Brain (organoid and tissue), 16 donors: ENCODE measurements at places on chromosomes 11 and 22.

DNA sequence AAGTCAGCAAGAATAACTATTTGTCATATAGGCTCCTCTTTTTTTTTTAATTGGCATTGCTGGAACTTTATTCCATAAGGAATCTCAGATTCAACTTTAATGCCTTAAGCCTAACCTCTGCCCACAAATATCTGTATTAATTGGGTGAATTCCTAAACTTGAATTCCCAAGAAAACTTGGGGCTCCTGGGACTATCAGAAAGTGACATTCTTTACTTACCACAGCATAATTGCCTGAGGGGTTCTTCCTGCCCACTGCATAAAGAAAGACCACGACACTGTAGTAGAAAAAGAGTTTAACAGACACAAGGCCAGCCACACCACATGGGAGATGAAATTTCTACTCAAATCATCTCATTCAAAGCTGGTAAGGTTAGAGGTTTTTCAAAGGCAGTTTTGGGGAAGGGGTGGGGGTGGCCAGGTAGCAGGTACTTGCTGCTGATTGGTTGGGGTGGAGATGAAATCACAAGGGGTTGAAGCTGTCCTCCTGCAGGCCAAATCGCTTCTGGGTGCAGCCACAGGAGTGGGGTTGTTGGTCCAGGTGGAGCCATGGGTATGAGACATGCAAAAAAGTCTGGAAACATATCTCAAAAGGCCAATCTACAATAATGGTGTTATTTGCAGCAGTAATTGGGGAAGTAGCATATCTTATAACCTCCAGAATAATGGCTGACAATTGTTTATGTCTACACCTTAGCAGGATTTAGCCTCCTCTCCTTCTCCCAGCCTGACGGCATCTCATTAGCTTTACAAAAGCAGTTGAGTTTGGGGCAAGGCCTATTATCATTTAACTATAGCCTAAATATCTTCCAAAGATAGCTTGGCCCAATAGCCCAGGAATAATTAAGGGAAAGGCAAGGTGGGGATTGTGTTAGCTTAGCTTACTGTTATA lies 4.8 kb upstream of the NLRP10 start:
- DNase-seq, result no peak

- no peak for DNase-seq
These were observed 321.1 kb upstream of the PLET1 start for GRCh38 chr11:112581747-112582146.

- DNase-seq, result no peak
These were observed 1.5 kb upstream of the IL17REL start for GRCh38 chr22:50014053-50014501.

- DNase-seq, result no peak
These were observed 173.7 kb downstream of the ADAMTS15 start for GRCh38 chr11:130622141-130622542.

- DNase-seq, result no peak
These were observed 14.3 kb downstream of the CD44 start for GRCh38 chr11:35153280-35153679.

GRCh38 chr22:47474464-47474863 lies 712.0 kb downstream of the TBC1D22A start:
- no peak for DNase-seq

DNA sequence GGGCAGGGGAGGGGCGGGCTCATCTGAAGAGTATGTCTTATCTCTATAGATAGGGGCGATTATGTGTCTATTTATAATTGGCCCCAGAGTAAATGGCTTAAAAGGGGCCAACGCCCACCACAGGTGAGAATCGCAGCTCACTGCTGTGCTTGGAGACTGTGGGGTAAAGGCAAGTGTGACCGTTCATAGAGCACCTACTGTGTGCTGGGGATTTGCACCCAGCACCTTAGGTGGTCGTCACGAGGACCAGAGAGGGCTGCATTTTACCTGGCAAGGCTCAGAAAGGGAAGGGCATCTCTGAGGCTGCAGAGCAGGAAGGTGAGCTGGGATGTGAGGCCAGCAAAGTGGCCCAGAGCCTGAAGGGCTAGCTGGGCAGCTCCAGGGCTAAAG lies 13.7 kb upstream of the TCF20 start:
- DNase-seq, result no peak

DNA sequence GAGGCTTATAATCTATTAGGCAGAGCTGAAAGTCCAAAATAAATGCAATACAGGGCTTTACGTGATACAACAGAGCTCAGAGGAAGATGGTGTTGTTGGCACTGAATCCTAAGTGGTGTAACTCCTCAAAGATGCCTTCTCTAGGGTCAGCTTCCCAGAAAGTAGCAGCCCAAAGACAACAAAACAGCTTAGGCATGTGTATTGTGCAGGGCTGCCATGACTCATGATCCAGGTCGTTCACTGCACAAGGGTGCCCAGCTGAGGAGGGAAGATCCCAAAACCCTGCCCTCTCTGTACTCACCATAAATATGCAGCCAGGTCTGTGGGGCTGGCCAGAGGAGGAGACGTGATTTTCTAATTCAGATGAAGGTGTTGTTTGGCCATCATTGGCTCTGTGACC lies 59.4 kb upstream of the NNMT start:
- no peak for DNase-seq

DNA sequence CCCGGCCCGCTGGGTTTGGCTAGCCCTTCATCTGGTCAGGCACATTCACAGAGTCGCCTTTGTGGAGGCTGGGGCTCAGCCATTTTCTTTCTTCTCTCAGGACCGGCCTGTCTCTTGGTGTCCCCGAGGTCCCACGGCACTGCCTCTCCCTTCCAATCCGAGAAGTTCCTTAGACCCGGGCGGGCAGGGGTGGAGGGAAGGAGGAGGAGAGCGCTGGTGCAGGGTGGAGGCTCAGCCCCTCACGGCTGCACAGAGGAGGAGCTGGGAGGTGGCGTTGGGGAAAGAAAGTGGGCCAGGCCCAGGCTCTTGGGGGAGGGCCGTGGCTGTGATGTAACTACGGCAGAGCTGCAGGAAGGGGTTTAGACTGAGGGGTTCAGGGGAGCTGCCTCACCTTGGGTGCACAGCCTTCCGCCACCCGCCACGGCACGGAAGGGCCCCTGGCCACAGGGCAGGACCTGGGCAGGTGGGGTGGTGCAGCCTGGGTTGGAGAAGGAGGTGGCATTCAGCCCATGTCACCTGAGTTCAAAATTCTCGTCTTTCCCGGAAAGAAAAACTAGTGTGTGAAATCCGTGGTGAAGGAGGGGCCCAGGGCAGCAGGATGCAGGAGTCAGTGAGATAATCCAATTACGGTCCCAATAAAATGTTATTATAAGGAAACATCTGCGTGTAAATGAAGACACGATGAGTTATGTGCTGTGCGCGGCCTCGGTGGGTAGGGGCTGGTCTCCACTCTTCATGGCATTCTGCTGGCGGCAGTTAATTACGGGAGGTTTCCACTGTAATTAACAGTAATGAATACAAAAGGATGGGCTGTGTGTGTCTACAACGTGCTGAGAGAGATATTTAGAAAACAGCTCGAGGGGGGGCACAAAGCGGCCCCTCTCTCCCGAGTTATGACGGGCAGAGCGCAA lies 1.7 kb downstream of the BRSK2 start:
- peak; percentile 86 for DNase-seq

DNA sequence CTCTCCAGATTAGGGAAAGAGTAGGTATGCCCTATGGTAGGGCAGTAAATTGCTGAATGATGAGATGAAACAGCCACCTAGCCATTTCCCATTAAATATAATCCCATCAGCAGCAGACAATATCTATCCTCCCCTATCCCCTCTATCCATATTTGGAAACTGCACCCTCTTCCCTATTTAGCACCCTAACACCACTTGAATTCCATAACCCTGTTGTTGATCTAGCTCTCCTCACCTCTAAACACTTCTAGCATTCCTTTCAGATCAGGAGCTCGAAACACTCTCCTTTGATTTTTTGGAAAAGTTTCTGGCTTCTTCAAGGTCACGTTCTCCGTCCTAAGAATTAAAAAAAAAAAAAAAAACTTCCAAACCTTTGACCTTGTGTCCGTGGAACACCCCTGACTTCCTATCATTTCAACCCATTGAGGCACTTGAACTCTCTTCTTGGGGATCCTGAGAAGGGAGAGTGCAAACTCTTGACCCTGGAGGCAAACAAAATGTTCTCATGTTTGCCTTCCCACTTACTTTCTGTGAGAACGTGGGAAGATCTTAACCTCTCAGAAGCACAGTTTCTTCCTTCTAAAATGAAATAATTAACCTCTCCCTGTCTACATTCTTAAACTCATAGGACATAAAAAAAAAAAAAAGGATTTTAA lies 19.0 kb downstream of the TRIM5 start:
- no peak for DNase-seq

DNA sequence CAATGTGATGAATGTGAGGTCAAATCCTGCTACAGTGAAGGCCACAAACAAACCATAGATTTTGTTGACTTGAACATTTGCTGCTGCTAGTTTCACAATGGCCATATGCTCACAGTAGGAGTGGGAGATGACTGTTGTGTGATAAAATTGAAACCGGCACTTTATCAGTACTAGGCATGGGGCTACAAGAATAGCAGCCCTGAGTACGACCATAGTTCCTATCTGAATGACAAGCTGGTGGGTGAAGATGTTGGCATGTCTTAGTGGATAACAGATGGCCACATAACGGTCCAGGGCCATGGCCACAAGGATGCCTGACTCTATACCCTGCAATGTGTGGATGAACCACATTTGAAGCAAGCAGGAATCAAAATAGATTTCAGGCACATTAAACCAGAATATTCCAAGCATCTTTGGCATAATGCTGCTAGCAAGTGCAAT lies 2.8 kb downstream of the OR52A1 start:
- no peak for DNase-seq

DNA sequence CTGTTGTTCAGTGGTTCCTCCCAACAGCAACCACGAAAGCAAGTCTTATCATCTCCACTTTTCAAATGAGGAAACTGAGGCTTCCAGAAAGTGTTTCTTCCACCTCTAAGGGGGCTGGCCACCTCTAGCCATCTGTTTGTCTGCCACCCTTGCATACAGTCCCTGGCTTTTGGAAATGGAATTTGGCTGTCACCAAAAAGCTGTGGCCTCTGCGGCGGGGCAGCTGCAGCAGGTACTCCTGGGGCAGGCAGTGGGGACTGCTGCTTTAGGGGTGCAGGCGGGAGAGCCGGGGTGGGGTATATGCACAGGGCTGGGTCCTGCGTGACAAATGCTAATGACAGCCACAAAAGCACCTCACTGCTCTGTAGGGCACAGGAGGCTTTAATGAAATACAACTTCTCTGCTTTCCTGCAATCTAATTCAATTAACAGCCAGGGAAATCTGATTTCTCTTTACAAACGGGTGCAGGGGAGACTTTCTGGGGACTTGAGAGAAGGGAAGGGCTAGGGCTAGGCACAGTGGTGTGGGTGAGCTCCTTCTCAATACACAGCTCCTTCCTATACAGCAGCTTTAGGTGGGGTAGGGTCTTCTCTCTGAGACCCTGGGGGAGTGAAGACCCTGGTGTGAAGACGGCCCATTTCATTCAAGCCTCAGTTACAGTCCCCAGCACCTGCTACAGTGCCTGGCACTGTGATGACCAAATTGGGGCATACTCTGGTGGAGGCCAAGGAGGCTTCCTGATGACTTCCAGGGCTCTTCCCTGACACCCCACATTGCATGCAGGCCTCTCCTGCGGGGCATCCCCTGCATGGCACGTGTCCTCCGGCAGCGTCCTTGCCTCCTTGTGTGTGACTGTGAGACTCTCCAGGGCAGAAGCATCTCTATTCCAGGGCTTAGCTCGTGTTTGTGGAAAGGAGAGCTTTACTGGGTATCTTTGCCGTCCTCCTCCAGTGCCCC lies 161.6 kb downstream of the CEP164 start:
- DNase-seq, result no peak

GRCh38 chr11:108568195-108568858 lies 25.2 kb downstream of the EXPH5 start:
- DNase-seq, result no peak

GRCh38 chr11:544817-545166 lies 7.5 kb downstream of the LRRC56 start:
- no peak for DNase-seq

DNA sequence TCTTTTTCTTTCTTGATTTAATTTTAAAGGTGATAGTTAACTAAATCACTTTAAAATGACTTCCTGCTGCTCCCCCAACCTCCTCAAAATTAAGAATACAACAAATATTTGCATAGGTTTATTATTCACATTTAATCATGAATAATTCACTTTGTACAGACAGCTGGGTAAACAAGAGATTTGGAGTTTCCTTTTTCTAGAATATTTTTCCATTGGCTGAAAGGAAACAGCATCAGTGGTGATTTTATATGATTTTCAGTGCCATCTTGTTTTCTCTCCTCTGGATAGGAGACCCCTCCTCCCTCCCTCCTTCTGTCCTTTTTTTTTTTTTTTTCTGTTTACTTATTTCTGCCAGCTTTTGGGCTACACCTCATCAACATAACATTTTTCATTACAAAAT lies 60.5 kb downstream of the LIF start:
- no peak for DNase-seq

GRCh38 chr11:7250166-7250565 lies 1.5 kb upstream of the SYT9 start:
- DNase-seq, result no peak

DNA sequence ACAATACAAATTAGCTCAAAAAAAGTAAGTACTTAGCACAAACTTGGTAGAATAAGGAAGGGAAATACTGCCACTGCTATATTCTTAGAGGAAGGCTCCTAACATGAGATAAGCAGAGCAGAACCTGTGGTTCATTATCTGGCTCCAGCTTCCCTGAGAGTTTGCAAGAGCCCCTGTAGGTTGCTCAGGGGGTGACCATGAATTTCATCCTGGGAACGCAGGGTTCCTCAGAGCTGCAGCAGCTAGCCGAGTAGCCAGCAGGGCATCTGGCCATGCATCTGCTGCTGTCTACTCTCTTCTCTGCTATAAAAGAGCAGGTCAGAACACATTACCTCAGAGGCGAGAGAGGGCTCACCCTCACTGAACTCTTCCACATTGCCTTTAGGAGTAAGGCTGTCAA lies 67.3 kb downstream of the TRPC6 start:
- DNase-seq, result no peak

GRCh38 chr11:118364956-118365615 lies 5.7 kb downstream of the UBE4A start:
- DNase-seq, result peak; percentile 7

DNA sequence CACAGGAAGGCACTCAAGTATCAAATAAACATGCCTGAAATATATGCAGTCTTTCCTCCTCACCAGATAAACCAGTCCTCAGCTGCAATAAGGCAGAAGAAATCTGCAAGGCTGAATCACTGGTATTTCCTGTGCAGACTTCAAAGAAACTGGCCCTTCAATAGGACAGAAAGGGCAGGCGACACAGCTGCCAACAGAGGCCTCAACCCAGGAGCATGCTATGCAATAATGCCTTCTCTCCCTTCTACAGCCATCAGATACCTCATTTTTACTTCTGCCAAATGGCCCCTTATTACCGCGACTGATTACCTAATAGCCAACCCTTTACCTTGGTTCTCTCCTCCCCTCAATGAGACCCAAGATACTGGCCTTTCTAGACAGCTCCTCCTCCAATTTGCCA lies 8.0 kb downstream of the NUMA1 start:
- DNase-seq, result no peak

- DNase-seq, result no peak
These were observed 23.7 kb upstream of the CBX7 start for GRCh38 chr22:39176143-39176713.

DNA sequence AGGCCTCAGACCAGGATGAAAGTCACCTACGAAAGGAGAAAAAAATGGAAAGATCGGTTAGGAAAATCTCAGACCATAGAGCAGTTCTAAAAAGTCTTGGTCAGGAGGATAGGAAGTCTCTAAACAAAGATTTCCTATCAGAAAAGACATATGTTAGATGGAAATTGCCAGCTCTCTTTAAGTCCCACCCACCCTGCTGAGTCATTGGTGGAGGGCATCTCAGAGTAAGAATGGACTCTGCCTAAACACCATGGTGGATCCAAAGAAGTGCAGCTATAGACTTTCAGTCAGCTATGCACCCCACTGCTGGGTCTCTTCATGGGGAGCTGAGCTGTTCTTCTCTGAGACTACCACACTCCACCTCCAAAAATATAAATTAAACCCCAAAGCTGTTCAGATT lies 3.7 kb downstream of the OR8B2 start:
- no peak for DNase-seq
